Ureter (tissue), 1 donor: ENCODE measurements at places on chromosomes 5 and 9. TPM values are rescaled to one million over a fixed set of nuclear protein-coding genes. Genes with fewer than 3 reads are reported as not detected.

KCNV2 gene
- not detected for total RNA-seq

INSL4 gene
- total RNA-seq = not detected

BICD2 gene
- 28.5 TPM for total RNA-seq

MEIKIN gene
- not detected for total RNA-seq

SLC25A46 gene
- total RNA-seq = 45.0 TPM

TMEM232 gene
- 5.7 TPM for total RNA-seq

PCDHB9 gene
- total RNA-seq = 1.9 TPM

PCDHA7 gene
- total RNA-seq = 1.1 TPM

CFAP157 gene
- 1.5 TPM for total RNA-seq

F2RL1 gene
- 16.8 TPM for total RNA-seq

CDX1 gene
- not detected for total RNA-seq

CEL gene
- total RNA-seq = 3.0 TPM

GFPT2 gene
- total RNA-seq = 20.0 TPM

GRCh38 chr9:109052416-109052815, 39.1 kb upstream of the CTNNAL1 start:
- DNase-seq = no peak

GRCh38 chr5:5755888-5756287, 333.4 kb downstream of the ICE1 start:
- no peak for DNase-seq

GRCh38 chr5:96177303-96177869, 215.7 kb upstream of the ELL2 start:
- peak; percentile 56 for DNase-seq

DNA sequence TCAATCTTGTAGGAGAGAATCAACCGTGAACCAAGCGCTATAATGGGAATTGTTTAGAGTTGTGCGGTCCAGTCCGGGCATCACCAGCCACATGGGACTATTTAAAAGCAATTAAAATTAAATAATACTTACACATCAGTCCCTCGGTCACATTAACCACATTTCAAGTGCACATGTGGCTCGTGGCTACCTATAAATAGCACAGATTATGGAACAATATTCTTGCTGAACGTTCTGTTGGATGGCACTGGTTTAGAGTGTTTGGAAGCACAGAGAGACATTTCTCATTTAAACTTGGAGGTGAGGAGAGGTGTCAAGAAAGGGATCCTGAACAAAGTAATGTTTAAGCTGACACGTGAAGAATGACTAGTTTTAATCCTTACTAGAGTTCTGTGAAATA, 12.5 kb upstream of the PIP5K1B start:
- DNase-seq = no peak

DNA sequence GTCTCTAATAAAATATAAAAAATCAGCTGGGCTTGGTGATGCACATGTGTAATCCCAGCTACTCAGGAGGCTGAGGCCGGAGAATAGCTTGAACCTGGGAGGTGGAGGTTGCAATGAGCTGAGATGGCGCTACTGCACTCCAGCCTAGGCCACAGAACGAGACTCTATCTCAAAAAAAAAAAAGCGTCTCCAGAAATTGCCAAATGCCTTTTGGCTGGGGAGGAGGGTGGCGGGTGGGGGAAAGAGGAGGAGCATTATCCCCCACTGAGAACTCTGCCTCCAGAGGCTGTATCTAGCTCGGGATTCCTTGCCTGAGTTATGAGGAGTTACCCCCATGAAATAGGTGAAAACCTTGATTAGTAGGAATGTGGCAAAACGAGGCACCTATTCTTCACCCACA, 4.8 kb downstream of the ROPN1L start:
- DNase-seq = no peak

DNA sequence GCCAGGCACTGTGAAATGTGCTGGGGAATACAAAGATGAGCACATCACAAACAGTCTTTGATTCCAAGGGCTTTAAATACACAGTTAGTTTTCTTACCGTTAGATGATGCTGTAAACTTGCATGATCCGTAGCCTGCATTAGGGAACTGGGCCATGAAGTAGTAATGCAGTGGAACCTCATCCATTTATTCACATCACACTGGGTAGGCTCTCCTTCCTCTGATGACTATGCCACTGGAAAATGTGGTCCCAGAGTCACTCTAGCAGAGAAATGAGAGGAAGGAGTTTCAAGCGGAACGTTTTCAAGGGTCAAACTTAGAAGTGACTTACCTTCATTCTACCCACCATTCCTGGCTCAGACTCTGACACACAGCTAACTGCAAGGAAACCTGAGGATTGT, 26.4 kb downstream of the ZFAND5 start:
- no peak for DNase-seq

GRCh38 chr9:99259231-99259918, 37.3 kb downstream of the SEC61B start:
- peak; percentile 82 for DNase-seq

DNA sequence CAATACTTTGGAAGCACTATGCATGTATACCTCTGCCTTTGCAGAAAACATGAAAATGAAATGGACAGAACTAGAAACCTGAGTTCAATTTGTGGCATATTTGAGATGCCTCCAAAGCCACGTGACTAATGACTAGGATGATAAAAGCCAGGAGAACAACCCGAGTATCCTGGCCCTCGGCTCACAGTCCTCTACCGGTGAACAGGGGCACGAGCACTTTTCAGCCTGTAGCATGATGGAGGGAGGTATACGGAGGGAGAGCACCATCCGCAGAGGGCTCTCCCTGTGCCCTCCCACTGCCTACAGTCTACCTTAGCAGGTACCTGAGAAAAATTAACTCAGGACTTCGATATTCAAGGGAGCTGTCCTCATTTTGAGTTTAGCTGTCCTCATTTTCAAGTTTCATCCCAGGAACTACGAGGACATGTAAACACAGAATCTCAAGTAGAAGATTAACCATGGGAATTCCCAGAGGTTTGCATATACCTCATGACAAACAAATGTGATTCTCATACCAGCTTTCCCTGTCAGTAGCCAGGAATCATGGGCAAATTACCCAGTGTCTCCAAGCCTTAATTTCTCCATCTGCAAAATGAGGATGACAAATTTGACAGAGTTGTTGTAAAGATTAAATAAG, 249.3 kb downstream of the DNAH5 start:
- DNase-seq = no peak

- no peak for DNase-seq
Observed at GRCh38 chr9:8282535-8282934, 483.0 kb upstream of the DMAC1 start.

DNA sequence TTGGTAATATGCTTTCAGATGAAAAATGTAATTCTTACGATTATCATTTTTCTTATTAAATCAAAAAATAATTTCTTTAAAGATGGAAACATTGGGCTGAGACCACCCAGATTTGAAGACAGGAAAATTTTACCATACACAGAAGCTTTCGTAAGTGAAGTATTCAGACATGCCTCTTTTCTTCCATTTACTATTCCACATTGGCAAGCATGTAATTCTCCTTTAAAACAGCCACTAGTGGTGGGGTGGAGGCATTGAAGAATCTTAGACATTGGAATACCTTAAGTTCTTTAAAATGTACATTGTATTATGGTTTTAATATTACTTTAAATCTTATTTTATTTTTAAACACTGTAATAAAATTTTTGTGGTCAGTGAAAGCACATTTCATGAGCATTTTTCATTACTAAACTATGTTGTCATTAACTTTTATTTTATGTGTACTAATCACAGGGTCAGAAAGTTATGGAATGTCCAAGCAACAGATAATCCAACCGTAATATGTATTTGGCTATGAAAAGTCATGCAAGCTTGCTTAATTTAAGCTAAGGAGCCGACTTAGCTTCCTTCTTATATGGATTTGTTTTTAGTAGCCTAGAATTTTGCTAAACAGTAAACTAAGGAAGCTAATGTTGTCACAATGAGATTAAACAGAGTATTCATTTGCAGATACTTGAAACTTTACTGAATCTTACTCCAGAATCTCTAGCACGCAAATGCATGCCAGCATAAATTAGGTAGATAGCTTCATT, 97.4 kb upstream of the ALDH1A1 start:
- DNase-seq = no peak

DNA sequence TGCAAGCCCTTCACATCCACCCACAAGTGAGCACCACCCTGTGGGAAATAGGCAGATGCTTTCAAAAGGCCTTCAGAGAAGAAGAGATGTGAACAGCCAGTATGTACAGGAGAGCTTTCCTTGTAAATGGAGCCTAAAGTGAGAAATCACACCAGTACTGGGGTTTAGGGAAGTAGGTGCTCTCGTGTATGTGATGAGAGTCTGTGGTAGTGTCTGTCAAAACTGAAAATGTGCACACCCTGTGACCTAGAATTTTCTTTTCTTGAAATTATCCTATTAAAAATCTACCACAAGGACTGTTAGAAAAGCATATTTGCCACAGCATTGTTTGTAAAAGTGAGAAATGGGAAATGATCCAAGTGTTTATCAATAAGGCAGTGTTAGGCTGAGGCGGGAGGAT, 16.6 kb downstream of the OTULINL start:
- DNase-seq = no peak

DNA sequence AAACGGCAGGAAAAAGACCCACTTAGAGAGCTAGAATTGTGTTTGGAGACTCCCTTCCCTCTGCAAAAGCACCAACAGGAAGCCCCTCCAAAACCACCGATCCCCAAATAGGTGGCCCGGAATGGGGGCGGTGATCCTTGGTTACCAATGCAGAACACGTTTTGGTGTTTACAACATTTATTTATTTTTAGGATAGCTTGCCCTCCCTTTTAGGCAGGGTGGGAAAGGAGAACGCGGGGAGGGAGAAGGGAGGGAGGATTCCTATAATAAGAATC, 579 bp upstream of the NTRK2 start:
- no peak for DNase-seq

DNA sequence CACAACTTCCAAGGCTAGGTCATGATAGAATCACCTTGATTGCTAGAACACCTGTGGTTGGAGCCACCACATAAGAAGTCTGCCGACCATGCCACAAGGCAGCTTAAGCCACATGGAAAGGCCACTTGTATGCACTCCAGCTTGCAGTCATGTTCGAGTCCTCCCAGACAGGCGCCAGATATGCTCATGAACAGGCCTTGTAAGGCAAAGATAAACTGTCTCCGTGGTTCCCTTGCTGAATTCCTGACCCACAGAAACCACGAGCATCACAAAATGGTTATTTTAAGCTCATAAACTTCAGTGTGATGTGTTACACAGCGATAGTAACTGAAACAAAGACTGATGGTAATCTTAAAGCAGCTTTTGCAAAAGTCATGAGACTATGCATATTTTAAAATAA, 188.4 kb upstream of the DAPK1 start:
- no peak for DNase-seq

DNA sequence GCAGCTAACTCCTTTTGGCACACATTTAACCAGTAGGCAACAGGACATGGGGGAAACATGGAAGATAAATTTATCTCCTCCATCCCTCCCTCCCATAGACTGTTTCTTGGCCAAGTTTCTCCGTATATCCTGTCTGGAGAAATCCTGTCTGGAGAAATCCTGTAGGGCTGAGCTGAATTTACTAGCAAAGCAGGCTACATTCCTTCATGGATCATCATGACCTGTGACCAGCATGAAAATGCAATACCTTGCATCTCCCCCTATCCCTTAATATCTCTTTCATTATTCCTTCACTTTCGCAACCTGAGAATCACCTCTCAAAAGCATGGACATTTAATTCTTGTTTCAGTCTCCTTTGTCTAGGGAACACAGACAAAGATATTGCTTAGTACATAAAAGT, 379.1 kb downstream of the PSAT1 start:
- no peak for DNase-seq

DNA sequence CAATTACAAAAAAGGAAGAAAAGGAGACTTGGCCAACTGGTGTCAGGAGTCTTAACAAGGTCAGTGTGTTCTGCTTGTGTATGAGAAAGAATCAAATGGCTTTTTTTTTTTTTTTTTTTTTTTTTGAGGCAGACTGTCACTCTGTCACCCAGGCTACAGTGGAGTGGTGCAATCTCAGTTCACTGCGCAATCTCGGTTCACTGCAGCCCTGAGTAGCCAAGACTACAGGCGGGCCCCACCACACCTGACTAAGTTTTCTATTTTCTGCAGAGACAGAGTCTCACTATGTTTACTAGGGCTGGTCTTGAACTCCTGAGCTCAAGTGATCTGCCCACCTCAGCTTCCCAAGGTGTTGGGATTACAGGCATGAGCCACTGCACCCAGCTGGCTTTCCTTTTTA, 3.1 kb upstream of the IL7R start:
- DNase-seq = no peak

DNA sequence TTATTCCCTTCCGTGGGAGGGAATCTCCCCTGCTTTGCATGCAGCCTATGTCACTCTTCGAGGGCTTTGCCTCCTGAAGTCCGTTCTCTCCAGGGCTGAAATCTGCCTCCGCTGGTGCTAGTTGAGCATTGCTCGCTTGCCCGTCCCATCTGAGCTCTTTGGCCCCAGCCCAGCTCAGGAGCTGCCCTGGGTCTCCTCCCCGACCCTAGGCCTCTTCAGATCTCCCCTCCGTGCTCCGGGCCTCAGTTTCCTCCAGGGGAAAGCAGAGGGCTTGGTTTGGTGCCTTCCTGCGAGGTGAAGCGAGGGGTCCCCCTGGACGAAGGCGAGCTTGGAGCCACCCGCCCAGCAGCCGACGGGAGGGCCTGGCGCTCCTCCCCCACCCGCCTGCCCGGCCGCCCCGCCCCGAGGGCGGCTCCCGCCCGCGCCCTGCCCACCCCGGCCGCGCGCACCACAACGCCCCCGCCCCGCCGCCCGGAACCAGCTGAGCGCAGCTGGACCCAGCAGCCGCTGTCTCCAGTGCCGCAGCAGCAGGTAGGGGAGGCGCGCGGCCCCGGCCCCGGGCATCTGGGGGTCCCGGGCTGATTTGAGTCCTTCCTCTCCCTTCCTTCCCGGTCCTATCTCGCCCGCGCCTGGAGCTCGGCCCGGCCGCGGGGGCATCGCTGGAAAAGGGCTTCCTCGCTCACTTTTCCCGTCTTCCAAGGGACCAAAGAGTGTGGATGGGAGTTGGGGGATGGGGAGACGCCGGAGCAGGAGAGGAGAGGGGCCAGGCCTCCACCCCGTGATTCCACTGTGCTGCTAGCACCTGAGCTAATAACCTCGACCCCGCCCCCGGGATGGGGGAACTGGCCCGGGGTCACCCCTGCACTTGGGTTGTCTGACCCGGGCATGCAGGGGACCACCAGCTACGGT, at the start of gene GSN:
GSN (plus strand) TSS at position 474 of the 909 bp plus-strand sequence. CDS start 33,810 bp downstream, outside the sequence.
- DNase-seq = peak; percentile 89

GRCh38 chr9:117084221-117084620, 330.6 kb downstream of the ASTN2 start:
- no peak for DNase-seq

- DNase-seq = no peak
Observed at GRCh38 chr9:106897751-106898150, 34.8 kb downstream of the ZNF462 start.

GRCh38 chr5:65156933-65157332, 324.8 kb downstream of the ADAMTS6 start:
- DNase-seq = no peak

DNA sequence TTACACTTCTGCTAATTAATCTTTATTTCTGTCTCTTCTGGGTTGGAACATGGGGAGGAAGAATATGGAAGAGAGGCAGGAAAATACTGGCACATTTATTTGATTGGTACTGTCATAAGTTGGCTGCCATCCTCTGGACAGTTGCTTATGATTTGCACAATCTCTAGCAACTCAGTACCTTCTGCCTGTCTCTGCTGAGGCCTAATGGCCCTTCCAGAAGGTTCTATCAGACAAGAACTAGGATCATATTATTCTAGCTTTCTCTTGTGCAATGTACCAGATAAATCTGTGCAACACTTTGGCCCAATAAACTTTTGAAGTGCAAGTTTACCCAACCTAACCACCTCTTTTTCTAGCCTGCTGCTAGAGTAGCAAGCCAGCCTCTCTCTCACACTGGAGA, 335.0 kb downstream of the ARRDC3 start:
- peak; percentile 45 for DNase-seq
